ENCODE measurements at places on chromosomes 3 and 15.

GRCh38 chr3:119219069-119219468, 21.6 kb downstream of the B4GALT4 start:
- DNase-seq: no peak

GRCh38 chr15:66654739-66655375, 47.2 kb upstream of the SMAD6 start:
- no peak for DNase-seq

- no peak for DNase-seq
Measured at GRCh38 chr3:62211675-62212429, 161.5 kb downstream of the FEZF2 start.

GRCh38 chr3:127124120-127124519, 68.8 kb upstream of the PRR23E start:
- DNase-seq: no peak

GRCh38 chr15:48352474-48353072, 21.3 kb downstream of the DUT start:
- no peak for DNase-seq

- no peak for DNase-seq
Measured at GRCh38 chr3:133362539-133362938, 37.3 kb upstream of the BFSP2 start.

DNA sequence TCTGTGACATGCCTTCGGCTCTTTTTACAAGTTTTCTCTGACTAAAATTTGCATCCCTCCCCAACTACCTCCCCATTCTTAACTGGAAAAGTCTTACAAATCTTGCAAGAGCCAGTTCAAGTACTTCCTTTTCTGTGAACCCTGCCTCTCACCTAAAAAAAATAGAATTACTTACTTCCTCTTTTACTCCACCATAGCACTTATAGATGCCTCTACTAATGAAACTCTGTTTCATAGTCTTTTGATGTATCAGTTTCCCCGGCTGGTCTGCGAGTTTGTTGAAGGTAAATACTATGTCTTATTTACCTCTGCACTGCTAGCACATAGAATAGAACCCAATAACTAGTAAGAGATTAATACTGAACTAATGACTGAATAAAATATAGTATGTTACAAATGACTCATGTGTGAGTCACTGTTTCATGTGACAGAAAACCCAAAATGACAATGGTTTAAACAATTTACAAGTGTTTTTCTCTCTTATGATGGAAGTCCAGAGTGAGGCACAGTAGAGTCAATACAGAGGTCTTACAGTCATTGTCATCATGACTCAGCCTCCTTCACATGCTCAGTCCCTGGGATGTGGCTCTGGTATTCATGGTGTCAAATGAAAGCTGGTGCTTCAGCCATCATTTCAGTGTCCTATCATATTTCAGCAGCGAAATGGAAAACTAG, 393.5 kb downstream of the RSL24D1 start:
- DNase-seq: no peak

DNA sequence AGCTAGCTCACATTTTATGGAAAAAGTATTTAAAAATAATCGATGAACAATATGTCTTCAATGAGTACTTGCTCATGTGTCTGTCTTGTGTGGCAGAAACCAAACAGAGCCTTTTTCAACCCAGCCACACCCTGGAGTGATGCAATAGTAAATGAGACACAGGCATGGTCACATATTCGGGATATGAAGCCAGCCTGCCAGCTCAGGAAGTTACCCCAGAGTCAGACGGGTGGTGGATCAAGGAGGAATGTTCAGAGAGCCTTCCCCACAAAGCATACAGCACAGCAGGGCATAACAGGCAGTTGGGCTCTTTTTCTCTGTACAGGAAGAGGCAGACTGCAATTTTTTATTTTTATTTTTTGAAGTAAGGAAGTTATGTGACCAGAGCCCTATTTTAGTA, 27.3 kb downstream of the LARP6 start:
- DNase-seq: no peak

GRCh38 chr3:131223373-131224289, 157.9 kb upstream of the NUDT16 start:
- DNase-seq: no peak

DNA sequence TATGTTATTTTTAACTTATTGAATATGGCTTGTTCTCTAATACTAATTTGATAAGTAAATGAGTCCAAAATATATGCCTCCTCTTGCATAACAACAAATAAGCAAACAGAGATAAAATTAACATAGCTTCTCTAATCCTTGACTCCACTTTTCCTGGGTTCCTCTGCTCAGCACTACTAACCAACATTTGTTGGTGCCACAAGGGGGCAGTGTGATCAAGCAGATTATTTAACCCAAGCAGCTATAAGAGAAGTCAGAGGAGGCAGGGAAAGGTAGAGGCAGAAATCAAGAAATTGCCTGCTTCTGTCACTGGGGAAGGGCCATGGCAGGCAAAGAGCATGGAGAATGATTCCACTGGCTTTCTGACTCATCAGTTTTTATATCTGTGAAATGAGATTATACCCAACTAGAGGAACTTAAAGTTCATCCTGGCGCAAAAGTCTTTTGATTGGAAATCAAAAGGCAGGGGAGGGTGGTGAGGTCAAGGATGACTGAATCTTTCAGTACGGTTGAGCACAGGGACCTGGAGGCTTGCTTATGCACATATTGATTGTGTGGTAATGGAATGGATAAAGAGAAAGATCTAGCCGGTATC, 152.2 kb downstream of the IGSF11 start:
- DNase-seq: peak; percentile 40

- no peak for DNase-seq
Measured at GRCh38 chr15:85543741-85544155, 163.3 kb downstream of the AKAP13 start.

DNA sequence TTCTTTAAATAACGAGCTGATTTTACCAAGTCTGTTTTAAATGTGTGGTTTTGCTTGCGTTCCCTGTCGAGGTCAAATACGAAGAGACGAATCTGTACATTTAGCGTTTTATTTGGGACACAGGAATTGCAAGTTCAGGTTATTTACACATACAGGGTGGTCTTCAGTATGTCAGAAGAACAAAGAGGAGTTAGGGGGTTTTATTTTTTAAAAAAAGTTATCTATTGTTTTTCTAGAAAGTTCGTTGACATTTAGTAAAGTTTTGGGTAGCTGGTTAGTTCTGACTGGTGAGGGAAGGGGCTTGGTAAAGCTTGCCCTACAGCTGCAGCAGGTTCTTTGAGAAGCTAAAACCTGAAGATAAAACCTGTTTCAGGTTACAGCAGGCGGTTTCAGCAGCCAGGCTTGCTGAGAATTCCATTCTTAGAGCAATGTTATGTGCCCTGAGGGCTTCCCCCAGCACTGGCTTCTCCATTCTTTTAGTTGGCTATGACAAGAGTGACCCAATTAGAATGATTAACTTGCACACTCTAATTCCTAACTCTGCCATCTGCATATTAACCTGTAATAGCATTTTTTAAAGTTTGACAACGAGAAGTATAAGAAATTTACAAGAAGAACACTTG, 815 bp upstream of the ZNF280D start:
- no peak for DNase-seq

- no peak for DNase-seq
Measured at GRCh38 chr3:32447865-32448400, 54.7 kb downstream of the CMTM6 start.

DNA sequence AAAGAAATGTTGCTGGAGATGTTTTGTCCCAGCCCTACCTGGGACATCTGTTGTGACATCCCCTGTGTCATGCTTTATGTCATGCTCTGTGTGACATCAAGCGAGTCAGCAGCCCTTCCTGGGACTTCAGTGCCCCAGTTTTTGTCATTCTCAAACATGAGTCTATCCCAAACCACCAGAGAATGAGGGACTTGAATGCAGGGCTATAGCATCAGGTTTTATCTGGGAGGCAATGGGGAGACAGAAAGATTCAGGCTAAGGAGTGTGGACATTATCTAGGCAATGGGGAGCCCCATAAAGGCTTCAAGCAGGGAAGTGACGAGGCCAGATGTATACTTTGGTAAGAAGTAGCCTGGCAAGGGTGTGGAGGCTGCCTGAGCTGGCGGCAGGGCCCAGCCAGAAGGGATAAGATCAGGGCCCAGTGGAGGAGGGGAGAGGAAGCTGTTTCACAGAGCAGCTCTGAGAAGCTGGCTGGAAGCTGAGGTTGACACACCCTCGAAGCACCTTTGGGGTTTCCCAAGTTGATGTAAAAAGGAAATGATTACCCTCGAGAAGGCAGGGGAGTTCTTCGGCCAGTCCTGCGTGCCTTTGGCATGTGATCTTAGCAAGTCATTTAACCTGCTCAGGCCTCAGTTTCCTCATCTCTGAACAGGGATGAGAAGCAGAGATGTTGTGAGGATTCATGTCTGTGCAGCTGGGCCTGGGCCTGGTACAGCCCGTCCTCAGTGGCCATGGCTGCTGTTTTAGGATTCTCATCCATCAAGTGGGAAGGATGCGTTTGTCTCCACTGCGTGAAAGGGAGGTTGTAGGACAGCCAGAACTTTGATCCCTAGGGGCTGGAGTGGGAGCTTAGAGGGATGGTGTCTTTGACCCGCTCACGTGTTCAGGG, 34.3 kb downstream of the IRAK2 start:
- no peak for DNase-seq

DNA sequence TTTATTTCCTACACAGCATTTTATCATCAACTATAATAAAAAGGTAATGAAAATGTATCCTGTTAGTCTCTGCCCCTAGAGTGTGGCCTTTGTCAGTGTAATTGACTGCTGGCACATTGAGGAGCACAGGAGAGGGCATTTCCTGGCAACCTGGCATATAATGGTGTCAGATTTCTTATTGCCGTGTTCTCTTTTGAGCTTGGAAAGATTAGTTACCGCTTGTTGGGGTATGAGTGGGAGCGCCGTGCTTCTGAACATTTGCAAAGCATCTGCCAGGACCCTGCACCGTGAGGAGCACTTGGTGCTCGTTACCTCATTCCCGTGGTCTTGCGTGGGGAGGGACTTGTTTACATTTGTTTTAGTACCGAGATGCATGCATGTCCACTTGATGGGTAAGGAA, 124.4 kb downstream of the PTPRG start:
- DNase-seq: no peak

DNA sequence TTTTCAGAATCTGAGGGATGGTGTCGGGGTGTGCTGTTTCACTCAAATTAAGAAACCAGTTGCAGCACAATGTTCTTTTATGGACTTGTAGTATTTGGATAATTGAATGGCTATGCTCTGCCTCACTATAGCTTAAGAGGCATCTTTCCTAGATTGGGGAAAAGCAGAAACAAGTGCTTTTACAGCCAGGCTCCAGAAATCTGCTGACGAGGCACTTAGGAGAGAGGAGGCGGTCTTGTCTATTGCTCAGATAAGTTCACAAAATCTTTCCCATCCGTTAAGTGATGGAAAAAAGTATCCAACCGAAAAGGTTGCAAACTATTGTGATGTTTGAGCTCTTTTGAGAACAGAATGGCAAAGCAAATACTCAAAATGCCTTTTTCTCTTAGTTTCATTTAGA, 336.1 kb upstream of the RARB start:
- no peak for DNase-seq

- no peak for DNase-seq
Measured at GRCh38 chr3:27877061-27878013, 155.2 kb upstream of the EOMES start.

DNA sequence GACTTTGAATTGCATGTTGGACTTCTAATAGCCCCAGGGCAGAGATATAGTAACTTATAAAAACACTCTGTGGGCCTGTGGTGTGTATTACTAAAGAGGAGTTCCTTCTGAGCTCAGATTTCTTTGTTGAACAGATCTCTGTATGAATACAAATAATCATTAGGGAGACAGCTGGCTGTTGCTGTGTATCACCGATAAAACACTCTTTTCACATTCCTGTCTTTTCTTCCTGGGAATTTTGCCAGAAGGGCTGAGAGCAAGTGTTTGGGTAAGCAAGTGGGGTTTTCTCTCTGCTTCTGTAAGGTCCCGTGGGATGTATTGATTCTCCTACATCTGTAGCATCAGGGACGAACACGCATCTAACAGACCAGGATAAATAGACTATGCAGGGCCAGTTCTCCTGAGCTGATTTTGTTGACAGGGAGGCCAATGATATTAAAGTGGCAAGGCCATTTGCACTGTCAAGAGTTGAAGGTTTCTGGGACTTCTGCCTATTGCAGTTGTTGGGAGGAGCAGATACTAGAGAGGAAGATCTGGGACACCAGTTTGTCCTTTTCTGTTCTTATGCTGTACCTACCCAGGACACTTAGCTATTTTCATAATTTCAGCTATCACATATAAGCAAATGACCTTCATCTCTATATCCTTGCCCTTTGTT, 225.9 kb upstream of the CD96 start:
- no peak for DNase-seq

DNA sequence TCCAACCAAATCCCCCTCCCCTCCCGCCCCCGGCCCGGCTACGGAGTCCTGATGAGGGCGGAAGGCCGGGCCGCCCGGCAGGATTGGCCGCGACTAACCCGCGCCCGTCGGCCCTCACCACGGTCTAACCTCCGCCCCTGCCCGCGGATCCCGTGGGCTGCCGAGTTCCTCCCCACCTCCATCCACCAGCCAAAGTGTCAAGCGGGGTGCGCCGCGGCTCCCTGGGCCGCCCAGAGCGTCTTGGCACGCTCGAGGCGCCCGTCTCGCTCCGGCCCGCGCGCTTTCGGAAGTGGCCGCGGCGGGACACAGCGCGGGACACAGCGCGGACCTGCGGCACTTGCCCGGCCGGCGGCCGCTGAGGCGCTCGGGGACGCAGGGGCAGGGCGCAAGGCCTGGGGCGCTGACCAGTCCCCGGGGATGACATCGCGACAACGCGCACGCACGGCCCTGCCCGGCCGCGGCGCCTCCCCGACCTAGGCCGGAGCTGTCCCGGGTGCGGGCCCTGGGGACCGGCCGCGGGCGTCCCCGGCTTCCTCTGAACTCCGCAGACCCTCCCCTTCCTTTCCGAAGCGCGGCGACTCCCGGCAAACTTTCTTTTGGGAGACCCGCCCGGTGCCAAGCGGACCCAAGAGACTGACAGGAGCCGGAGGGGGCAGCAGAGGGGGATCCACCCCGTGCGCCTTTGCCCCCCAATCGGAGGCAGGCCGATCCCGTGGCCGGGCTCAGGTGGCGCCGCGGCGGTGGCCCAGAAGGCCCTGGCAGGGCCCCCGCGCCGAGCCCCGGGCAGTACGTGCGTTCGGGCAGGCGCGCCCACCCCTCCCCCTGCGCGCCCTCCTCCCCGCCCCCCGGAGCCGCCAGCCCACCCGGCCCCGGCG, 112.8 kb upstream of the ICE2 start:
- no peak for DNase-seq

DNA sequence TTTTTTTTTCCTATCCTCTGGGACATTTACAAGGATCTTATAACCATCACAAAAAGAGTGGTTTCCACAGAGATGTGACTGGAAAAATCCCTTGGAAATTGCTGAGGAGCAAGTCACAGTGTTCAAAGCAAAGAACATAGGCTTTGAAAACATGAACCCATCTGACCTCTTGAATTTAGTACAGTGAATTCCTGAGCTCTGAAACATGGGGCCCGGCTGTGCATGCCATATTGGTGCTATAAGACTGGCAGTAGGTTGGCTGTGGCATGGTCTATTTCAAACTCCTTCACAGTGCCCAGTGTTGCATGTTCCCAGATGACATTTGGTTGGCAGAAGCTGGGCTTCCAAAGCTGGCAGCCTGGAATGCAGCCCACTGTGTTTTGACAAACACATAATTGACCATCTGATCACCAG, 202.2 kb downstream of the TIGIT start:
- DNase-seq: no peak

All from stimulated activated CD4-positive, alpha-beta T cell treated with anti-CD3 and anti-CD28 coated beads, Interleukin-1b, Interleukin-23, amount 100 ng/mL, for 24 hours (primary cell).